ENCODE measurements at places on chromosomes 6 and 20.
A peak's percentile ranks its signal among the peaks of the same experiment; 100 is the strongest.

GRCh38 chr6:105935416-105935815 is 150.7 kb upstream of the PRDM1 start:
- no peak for DNase-seq

GRCh38 chr6:34757687-34758274 is 476 bp downstream of the SNRPC start:
- no peak for DNase-seq

- DNase-seq: no peak
Measured at GRCh38 chr6:50962213-50962759, 143.6 kb downstream of the TFAP2B start.

- no peak for DNase-seq
Measured at GRCh38 chr6:3779574-3779849, 28.0 kb upstream of the PXDC1 start.

- no peak for DNase-seq
Measured at GRCh38 chr6:1997702-1998101, 247.7 kb downstream of the GMDS start.

DNA sequence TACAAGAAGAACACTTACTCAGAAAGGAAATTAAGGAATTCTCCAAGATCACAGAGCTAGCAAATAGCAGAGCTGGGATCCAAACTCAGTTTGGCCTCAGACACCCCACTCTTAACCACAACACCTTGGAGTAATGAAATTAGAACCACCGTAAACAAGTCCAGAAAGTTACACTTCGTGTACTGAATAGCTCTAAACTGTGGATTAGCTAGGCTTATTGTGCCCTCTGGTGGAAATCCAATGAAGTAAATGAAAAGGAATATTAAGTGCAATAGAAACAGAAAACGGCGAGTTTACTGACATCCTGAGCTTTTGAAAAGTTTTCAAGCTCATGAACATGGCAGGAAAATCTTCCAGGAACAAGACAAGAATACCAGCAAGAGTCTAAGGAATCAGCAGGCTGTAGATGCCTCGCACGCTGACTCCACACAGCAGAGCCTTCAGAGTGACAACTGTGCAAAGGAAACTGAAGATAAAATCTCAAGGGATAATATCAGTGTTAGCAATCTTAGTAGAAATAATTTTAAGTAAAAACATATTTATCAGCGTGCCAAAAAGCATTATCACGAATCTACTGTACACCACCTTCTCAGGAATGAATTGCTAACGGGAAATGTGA is 34.6 kb downstream of the FBXO5 start:
- no peak for DNase-seq

GRCh38 chr6:90393232-90393884 is 96.7 kb upstream of the BACH2 start:
- DNase-seq: peak; percentile 70

- DNase-seq: no peak
Measured at GRCh38 chr6:10976571-10976970, 67.5 kb downstream of the ELOVL2 start.
